ENCODE measurements at places on chromosomes 12 and 14.

DNA sequence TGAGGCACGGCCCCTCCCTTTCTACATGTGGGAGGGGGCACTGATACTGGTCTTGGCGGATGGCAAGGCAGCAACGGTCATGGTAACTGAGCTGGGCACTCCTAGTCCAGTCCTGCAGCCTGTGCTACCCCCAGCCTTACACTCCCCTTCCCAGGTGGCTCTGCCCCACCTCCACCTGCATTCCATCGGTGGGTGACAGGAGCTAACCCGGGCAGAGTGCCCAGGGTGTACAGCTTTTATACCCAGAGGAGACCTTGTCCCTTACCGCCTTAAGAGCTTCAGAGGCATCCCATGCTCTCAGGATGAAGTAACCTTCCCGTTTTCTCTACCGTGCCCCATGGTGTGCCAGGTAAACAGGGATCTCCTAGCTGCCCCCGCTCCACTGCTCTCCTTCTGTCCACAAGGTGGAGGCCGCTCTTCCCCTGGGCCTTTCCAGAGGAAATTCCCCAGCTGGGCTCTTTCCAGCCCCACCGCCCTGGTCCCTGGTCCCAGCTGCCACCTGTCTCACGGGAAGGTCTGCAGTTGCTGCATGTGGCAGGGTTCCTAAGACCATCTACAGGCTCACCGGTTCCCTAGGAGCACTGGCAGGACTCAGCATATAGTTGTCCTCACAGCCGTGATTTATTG lies 20.5 kb downstream of the BRI3BP start:
- DNase-seq: no peak

- DNase-seq: no peak
Measured at GRCh38 chr12:113222730-113223531, 1.7 kb downstream of the TPCN1 start.

DNA sequence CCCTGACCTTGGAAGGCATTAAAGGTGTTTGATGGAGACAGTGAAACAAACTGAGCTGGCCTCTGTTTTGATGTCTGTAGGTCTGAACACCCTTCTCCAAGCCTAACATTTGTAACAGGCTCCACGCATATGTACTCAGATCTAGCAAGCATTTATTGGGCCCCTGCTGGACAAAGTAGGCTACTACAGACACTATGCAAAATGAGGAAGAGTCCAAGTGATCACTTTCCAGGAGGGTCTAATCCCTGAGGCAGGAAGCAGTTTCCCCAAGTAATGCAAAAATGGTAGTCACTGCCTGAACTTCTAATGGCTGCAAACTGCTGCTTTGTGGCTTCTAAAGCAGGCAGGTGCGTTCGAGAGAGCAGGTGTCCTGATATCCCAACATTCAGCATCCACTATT lies 405.8 kb downstream of the MED13L start:
- DNase-seq: no peak

GRCh38 chr12:42725809-42726208 lies 136.3 kb upstream of the PRICKLE1 start:
- DNase-seq: no peak

- no peak for DNase-seq
Measured at GRCh38 chr12:101929365-101930041, 52.1 kb downstream of the DRAM1 start.

DNA sequence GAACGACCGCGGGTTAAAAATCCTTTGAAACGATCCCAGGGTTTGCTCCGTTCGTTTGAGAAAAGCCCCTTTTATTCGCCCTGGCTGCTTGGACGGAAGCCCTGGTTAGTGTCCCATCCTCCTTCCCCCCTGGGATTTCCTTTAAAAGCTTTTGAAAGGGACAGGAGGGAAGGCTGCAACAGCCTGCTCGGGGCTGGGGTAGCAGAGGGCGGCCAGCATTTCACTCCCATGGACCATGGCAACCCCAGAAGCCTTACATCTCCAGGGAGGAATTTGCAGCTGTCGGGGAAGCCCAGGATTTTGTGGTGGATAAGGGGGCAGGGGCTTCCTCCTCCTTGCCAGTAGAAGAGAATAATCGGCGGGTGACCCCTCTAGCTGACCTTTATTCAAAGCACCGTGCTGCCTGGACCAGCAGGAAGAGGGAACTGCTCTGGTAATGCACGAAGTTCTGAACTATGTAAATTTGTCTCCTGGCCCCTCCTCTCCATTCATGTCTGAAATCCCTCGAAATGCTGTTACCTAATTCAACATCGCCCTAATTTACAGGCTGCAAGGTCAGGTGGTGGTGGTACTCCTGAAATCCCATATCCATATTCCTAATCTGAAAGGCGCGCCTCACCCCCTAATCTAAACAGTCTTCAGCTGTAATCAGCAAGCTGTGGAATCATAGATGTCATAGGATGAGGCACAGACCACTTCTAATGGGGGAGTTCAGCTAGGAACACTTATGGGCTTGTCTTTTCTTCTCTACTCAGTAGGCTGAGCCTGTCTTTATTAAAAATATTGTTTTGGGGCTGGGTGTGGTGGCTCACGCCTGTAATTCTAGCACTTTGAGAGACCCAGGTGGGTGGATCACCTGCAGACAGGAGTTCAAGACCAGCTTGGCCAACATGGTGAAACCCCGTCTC lies 1.0 kb upstream of the CLIP1 start:
- no peak for DNase-seq

- DNase-seq: no peak
Measured at GRCh38 chr14:54746019-54746418, 156.6 kb downstream of the GCH1 start.

DNA sequence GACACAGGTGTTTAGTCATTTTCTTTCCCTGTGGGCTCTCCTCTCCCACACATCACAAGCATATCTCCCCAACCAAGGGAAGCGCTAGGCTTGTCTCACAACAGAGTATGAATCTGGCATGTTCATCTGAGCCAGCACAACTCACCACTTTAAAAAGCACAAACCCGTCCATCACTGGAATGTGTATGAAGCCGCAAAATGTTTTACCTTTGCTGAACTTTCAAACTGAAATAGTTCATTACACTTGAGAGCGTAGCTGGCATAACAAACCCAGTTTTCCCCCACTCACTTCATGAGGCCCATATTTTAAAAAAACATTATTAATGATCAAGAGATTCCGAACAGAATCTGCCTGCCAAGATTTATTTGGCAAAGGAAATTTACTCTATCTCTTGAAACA lies 15.8 kb downstream of the NID2 start:
- DNase-seq: no peak

DNA sequence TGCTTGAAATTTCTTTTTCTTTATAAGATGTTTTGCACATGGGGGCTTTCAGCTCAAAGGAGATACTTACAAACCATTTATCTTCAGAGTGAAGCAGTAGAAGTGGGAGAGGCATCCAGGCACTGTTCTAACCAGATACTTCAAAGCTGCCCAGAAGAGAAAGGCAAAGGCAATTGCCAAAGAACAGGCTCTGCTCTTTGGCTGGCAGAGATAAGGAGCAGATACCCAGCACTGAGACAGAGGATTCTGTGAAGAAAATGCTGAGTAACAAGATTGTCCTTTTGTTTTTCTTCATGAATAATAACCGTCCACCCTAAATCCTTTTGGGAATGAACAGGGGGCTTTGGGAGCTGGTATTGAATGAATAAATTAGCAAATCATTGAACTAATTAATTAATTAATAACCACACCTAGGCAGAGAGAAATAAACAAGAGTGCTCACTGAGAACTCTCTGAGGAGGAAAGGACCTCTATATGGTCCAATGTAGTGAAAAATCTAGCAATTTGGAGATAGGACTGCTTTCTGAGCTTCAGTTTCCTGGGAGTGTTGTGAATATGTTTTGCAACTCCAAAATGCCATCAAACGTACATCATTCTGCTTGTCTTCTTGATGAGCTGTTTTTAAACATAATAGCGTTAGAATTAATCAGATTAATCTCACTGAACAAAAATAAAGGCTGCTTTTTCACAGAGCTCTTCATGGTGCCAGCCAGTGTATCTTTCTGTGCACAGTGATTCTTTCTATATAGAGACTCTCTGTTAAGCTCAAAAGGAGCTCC lies 192.8 kb upstream of the AMIGO2 start:
- no peak for DNase-seq

- no peak for DNase-seq
Measured at GRCh38 chr14:20645481-20645880, 4.0 kb upstream of the OR6S1 start.

DNA sequence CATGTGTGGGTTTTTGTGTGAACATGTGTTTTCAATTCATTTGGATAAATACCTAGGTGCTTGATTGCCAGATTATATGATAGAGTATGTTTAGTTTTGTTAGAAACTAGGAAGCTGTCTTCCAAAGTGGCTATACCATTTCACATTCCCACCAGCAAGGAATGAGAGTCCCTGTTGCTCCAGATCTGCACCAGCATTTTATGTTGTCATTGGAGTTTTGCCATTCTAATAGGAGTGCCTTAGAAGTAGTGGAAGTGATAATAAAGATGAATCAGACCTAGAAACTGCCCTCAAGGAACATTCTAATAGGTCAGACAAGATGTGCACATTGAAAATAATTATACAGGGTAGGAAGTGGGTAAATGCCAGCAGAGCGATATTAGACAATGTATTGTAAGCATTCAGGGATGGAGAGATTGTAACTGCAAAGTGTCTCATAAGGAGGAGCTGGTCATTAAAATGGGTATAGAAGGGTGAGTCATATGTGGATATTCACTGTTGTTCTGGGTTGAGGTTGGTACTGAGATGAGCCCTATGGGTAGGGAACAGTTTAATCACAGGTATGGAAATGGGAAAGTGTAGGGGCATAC lies 71.4 kb downstream of the MNAT1 start:
- no peak for DNase-seq

DNA sequence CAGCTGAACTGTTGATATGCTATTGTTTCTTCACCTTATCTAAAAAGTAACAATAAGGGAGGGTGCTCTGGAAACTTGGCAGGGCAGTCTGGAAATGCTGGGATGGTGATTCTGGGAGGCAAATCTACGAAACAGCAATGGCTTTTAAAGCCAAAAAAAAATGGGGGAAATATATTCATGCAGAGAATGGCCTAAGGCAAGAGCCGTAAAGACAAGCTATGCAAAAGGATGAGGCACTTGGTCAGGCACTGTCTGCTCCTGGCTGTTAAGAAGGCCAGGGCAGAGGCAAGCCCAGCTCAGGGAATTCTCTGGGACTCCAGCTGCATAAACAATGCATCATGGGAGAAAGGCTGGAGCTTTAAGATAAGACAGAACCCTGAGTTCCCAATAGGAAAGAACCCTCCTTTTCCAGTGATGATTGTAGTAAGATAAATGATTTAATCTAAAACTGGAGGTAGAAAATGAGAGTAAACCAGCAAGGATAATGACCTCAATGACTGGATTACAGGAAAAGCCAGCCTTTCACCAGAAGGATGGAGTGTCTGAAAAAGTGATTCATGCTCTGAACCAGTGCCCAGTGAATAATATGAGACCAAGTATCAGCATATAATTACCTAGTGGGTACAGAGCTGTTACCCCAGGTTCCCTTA lies 46.0 kb downstream of the ITPR2 start:
- no peak for DNase-seq

GRCh38 chr14:64089920-64090319 lies 204.3 kb downstream of the ESR2 start:
- DNase-seq: no peak

GRCh38 chr14:92392711-92393110 lies 69.7 kb downstream of the SLC24A4 start:
- DNase-seq: no peak

GRCh38 chr14:101961746-101962502 lies 2.4 kb upstream of the DYNC1H1 start:
- DNase-seq: no peak

DNA sequence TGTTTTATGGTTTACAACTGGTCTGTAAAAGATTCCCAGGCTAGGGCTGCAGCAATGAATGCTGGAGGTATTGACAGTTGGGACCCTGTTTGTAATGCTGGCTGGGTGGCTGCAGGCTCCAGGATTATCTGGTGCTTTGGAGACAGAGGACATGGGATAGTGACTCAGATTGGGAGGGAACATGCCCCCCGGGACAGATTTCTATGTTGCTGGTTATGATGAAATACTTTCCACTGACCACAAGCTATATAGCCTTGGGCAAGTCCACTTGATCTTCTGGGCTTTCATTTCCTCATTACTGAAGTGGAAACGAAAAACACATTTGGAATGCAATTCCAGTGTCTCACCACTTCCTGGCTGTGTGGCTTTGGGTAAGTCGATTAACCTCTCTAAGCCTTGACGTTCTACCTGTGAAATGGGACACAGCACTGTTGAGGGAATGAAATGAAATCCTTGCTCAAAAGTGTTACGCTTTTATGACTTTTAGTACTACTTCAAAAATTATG lies 6.3 kb upstream of the TPCN1 start:
- DNase-seq: no peak

DNA sequence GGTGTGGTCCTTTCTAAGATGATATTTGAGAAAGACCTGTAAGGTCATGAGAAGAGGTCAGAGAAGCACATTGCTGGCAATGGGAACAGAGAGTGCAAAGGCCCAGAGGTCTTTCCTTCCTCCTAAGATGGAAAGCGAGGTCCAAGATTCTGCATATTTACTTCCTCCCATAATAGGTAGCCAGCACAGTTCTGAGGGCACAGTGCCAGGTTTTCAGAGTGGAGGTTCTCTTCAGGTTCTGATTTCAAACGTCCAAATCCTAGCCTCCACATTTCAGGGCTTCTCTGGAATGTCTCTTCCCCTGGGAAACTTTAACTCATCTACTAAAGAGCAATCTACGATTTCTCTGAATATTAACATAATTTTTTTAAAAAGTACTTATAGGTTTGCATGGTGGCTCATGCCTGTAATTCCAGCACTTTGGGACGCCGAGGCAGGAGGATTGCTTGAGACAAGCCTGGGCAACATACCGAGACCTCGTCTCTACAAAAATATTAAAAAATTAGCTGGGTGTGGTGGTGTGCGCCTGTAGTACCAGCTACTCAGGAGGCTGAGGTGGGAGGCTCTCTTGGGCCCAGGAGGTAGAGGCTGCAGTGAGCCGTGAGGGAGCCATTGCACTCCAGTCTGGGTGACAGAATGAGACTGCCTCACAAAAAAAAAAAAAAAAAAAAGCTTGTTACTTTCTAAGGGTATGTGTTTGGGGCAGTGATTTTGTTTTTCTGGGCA lies 526 bp upstream of the MRPL42 start:
- DNase-seq: no peak

DNA sequence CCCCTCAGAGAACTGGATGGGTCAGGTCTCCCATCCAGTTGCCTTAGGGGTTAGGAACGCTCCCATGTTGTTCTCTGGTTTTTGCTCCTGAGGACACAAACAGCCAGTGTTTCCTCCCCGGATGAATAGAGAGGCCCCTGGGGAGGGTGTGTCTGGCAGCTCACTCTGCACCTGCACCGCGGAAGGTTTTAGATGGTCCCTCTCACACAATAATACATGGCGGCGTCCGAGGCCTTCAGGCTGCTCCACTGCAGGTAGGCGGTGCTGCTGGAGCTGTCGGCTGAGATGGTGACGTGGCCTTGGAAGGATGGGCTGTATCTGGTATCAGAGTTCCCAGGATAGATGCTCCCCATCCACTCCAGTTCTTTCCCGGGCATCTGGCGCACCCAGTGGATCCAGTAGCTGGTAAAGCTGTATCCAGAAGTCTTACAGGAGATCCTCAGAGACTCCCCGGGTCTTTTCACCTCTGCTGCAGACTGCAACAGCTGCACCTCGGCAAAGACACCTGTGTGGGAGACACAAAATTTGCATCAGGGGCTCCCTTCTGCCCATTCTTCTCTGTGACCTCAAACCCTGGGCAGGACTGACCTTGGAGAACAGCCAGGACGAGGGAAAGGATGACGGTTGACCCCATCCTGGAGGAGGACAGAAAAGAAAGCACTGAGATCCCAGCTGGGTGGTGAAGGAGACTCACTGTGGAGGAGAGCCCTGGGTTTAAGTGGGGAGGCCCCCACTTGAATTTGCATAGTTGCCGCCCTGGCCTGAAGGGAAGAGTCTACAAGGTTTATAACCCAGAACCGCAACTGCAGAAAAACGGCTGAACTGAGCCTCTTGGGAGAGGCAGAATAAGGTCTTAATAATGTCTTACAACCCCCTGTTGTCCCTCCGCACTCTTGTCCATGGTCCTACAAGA lies 1324.8 kb downstream of the TMEM121 start:
- DNase-seq: no peak

Data from stimulated activated CD4-positive, alpha-beta T cell treated with anti-CD3 and anti-CD28 coated beads, Interleukin-1b, Interleukin-23, amount 100 ng/mL, for 1 hour (primary cell).